ENCODE measurements at places on chromosomes 6 and 20.

DNA sequence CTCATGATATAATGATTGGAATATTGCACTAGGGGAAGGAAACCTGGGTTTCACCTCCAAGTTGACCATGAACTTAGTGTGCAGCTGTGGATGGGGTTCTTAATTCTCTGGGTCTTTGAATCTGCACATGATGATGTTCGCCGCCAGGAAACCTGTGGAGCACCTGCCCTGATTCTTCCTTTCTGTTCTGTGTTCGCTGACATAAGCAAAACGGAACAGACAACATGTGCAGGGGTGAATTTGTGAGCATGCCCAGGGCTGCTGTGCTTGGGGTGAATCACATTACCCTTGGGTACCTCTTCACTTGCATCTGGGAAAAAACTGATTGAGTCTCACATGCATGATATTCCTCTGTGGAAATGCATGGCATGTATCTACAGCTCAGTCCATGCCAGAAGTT lies 48.8 kb downstream of the CAP2 start:
- no peak for DNase-seq

DNA sequence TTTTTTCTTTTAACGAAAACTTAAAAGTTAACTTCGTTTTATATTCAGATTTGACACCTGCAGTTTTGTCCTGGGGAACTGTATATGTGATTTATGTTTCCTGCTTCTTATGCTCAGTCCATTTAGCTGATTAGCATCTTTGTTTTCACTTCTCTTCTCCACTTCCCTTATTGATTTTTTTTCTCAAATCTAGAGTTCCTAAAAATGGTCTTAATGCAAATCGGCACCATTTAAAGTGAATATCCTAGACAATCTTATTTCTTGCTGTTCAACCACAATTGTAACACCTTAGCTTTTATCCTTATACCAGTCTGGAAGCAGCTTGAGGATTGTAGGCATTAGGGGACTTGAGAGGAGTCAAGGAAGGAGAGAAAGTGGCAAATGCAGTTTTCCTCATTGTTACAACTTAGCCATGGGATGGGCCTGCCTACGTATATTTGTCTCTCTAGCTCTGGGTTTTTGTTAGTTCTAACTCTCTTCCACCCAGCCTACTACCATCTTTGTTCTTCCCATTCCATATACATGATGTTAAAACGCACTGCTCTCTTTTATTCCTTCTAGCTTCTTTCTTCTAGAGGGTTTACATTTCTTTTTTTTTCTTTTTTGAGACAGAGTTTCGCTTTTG lies 8.5 kb downstream of the QRSL1 start:
- DNase-seq: no peak

- DNase-seq: no peak
Measured at GRCh38 chr20:53872561-53873229, 197.7 kb downstream of the BCAS1 start.

DNA sequence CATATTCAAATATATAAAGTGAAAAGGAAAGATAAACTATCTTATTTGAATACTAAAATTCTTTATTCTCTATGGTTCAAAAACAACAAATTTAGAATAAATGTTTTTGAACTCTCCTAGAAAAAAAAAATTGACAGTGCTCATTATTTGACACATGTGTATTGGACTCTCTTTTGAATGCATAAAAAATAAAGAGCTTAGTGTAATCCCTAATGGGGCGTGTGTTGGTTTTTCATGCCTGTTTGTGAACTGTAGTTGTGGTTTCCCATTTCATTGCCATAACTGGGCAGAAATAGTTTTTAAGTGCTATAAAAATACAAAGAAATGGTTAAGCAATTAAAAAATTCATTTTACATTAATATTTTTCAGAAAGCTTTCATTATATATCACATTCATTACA lies 101.3 kb downstream of the REV3L start:
- DNase-seq: no peak

DNA sequence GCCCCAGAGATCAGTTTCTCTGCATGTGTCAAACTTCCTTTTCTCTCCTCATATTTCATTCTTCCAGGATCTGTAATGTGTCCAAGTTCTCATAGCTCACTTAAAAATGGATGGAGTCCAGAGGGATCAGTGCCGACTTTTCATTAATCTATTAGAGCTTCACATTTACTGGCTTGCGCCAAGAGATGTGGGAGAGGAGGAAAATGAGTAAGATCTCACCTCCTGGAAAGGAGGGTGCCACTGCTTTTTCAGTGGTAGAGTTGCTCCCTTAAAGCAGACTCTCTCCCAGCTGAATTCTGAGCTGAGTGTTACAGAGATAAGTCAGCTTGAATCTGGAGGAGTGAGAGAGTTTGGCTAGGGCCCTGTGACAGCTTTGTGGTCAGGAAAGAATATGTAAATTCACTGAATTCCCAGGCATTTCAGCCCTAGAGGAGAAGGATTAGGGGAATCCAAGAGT lies 175.9 kb downstream of the SOX4 start:
- peak; percentile 73 for DNase-seq

DNA sequence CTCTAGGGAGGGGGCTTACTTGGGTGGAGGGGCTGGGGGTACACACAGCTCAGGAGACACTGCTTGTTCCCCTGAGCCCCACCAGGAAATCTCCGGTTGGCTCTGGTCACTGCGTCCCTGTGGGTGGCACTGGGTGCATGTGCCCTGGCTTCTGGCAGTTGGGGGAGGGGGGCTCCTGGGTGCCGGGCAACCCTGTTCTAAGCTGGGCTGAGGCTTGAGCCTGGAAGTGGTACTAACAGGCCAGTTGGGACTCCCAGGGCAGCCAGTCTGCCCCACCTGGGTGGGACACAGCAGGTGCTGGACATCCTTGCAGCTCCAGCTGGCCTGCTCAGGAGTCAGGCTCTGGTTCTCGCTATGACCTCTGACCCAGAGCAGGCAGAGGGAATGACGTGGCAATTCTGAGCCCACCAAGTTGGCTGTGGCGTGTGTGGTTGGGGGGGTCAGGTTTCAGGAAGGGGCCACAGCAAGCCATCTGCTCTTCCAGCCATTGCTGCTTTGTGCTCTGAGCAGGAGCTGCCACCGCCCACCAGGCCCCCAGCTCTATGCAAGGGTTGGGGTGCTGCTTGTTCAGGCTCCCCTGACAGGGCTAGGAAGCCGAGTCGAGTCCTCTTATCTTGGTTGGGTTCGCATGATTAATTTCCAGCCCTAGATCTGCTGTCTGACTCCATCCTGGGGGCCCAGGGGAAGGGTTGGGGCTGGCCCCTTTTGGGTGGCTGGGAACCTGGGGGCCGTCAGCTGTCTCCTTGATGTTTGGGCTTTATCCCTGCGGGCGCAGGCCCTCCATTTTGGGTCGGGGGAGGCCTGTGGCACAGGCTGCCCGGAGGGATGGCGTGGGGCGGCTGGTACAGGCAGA lies 590 bp downstream of the C20orf204 start:
- DNase-seq: no peak

DNA sequence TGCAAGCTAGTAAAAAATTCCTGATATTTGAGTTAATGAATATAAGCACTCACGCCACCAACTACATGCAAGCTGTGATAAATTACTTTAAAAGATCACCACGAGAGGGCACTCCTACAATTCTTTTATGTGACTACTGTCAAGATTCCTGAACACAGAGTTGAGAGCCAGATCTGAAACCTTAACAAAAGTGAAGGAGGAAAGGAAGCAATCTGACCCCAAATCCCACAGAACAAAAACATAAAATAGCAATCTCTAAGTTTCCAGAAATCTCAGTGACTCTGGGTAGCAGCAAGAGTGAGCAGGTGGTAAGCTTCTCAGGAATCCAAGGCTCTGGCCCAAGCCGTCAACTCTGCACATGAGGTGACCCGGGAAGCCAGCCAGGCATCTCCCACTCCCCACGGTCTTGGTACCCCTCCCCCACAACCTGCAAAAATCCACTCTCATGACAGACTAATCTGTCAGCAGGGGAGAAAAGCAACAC lies 55.1 kb downstream of the STAU1 start:
- DNase-seq: no peak

DNA sequence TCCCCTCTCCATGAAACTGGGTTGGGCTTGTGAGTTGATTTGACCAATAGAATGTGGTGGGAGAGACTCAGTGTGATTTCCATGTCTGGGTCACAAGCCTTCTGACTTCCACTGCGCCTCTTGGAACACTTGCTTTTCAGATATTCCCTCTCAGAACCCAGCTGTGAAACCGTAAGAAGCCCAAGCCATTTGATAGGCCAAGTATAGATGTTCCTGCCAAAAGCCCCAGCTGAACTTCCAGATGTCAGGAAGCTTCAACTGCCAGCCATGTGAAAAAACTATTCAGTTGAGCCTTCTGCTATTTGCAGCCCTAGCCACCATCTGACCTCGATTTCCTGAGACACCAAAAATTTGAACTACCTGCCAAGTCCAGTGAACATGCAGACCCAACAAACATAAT lies 387.8 kb upstream of the GJE1 start:
- no peak for DNase-seq

DNA sequence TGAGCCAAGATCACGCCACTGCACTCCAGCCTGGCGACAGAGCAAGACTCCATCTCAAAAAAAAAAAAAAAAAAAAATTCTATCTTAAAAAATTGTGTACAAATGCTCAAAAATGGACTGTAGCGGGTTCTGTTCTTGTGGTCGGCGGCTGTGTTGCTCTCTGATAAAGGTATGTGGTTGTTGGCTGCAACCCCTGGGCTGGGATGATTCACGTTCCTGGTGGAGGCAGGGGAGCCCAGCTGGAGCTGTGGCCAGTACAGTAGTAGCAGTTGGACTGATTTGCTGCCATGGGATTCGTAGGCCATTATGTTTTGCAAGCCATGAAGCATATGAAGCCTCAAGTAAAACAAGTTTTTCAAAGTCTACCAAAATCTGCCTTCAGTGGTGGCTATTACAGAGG lies 22.3 kb downstream of the MDN1 start:
- DNase-seq: no peak

DNA sequence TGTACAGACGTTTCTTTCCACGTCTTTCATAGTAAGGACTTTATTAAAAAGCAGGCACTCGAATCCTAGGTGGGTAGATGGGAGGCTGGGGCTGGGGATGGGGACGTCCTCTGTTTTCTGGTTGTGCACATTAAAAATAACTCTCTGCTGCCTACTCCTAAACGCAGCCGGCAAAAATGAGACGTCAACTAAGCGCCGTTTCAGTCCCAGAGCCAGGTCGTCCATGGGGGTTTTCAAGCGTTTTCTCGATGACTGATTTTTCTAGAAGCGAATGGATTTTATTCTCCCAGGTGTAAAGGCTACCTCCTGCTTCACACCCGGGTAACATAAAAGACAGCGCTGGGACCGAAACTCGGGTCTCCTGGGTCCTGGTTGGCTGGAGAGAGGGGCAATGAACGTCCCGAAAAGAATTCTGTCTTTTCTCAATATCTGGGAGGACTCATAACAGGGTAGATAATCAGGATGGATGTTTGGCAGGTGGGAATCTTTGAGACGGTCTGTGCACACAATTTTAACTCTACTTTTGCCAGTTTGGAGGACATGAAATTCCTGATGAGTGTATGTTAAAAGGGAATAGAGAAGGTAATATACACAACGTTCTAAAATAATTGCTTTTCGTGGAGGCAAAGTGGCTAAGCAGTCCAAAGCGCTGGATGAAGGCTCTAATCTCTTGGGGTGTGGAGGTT lies 25.2 kb downstream of the GPX6 start:
- no peak for DNase-seq

All from ELF-1 (cell line).